ENCODE measurements at places on chromosomes 2 and 18.

DNA sequence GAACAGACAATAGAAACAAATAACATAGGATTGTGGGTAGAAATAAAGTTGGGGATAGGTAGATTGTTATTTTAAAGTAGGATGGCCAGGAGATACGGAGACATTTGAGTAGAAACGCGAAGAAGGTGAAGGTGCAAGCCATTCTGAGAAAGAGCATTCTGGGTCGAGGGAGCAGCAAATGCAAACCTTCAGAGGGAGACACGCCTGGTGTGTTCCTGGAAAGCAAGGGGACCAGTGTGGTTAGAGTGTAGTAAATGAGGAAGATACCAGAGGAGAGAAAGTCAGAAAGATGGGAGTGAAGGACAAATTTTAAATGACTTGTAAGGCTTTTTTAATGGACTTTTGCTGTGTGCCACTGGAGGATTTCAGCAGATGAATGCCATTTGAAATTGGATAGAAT lies 1.7 kb downstream of the CYP20A1 start:
- no peak for DNase-seq

DNA sequence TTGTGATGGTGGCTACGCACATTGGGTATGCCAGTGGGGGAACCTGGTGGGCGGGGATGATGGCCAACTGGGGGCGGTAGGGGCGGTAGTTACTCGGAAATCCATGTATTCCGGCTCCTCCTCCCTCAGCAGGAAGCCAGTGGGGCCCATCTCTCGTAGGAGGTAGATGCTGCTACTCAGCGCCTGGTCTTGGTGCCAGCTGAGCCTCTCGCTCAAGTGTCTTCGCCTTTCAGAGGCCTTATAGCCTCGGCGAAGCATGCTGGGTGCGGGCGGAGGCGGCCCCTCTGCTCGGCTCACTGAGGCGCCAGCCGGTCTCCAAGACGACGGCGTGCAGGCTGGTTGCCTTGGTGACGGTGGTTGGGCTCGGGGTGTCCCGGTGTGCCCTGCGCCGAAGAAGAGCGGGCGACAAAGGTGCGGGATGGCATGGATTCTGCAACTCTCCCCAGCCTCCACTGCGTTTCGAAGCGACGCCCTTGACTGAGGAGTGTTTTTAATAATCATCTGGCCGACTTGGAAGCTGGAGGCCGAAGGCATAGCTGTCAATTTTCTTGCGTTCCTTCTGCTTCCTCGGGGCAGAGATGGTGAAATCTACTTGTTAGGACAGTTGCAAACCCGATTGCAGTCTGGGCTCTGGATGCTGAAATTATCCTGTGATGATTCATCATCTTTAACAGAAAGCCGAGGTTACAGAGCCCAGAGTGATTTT lies at the start of gene ZSWIM2:
Gene ZSWIM2, minus strand, starts transcription at position 298 of the 706 bp plus-strand sequence. Its CDS starts 40 bp downstream, at position 258.
- DNase-seq = peak; percentile 95

- no peak for DNase-seq
Measured at GRCh38 chr18:5461041-5461440, 82.8 kb downstream of the EPB41L3 start.

GRCh38 chr18:76259096-76259495 lies 235.9 kb downstream of the ZNF516 start:
- DNase-seq = no peak

DNA sequence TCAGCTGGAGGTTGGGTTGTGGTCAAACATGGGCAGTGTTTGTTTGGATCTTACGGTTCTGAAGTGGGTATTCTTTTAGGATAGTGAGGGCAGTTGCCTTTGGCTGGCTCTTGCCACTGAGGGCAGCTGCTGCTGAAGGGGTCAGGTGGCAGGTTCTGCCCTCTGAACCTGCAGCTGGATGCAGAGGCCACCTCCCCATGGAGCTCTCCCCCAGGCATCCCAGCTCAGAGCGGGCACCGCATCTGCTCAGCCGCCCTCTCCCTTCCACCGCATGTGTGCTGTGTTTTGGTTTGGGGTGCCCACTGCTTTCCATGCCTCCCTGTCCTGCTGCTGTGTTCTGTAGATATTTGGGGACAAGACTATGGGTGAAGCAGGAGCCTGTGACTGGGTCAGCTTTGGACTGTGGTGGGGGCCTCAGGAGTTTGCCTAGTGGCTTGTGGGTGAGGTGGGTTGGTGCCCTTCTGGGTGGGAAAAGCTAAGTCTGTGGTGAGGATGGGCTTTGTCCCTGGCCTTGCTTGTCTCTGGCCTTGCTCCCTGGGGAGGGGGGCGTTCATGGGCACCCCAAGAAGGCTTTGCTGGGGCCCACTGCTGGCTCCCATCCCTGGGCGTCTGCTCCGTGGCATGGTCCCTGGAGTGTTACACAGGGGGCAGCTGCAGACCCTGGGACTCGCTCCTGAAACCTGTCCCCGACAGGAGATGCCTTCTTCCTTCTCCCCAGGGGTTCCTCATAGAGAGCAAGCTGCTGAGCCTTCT lies 28.5 kb downstream of the OTOF start:
- no peak for DNase-seq

DNA sequence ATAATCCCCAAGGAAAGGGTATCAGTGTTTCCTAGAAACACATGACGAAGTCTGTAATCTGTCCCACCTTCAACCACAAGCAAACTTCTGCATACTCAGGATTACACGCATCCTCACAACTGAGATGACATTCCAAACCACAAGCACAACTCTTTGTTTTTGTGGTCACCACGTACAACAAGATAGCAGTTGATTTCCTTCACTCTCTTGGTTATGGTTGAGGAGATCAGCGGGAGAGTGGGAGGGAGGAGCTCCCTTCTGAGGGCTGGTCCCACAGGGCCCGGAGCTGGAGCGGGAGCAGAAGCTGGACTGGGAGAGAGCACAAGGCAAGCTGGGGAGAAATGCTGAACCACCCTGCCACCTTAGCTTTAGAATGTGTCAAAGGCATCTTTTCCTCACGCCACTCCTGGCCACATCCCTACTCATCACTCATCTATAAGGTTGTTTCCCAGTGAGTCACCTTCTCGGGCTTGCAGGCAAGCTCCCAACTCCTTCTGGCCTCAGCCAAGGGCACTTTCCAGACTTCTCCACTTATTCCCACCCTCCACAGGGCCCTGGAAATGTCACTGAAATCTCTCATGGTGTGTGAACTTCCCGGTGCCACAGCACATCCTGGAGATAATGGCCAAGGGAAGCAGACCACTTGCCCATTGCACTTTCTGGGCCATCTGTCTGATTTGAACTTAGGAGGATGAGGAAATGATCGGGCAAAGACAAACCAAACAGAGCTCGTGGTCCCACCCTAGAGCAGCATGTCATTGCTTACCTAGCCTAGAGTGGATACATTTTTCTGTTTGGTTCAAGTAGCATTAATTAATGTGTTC lies 98.9 kb upstream of the LGALSL start:
- no peak for DNase-seq

DNA sequence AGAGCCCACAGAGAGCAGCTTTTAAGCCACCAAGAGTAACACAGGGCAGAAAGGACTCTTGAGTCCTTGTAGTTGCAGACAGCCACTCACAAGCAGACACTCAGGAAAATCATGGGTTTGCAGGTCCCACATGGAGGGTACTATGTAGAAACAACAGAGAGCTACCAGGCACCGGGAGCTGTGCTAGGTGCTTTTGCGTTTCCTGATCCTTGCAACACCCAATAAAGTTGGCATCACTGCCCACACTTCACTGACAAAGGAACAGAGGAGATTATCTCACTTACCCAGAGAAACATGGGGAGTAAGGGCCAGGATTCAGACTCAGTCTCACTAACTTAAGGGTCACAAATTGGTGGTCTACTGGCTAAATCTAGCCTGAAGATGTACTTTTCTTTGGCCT lies 32.5 kb upstream of the BZW1 start:
- DNase-seq = no peak

GRCh38 chr2:54394392-54394791 lies 61.7 kb upstream of the SPTBN1 start:
- DNase-seq = no peak

GRCh38 chr2:14313341-14313740 lies 319.2 kb upstream of the LRATD1 start:
- DNase-seq = no peak

- no peak for DNase-seq
Measured at GRCh38 chr18:8188184-8188583, 421.1 kb upstream of the RAB12 start.

GRCh38 chr2:68834737-68835376 lies 36.3 kb downstream of the BMP10 start:
- DNase-seq = no peak

- no peak for DNase-seq
Measured at GRCh38 chr2:173589604-173590275, 235.1 kb downstream of the CDCA7 start.

- no peak for DNase-seq
Measured at GRCh38 chr2:26770986-26771586, 7.0 kb downstream of the SLC35F6 start.

DNA sequence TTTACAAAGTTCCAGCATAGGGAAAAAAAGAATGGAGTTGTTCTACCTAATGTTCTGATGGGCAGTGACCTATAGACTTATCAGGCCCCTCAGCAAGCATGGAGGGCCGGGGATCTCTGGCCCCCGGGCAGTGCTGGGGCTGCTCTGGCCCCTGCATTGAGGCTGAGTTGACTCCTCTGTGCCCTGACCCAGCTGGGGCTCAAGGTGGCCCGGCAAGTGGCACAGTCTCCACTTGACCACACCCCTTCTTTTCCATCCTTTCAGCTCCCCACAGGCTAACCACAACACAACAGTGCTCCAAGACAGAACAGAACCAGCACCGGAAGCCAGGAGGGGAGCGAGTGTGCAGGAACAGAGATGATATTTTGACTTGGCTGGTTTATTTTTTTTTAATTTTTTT lies 19.9 kb downstream of the TOGARAM2 start:
- DNase-seq = no peak

- DNase-seq = no peak
Measured at GRCh38 chr2:113015655-113016054, 10.4 kb downstream of the IL36A start.

DNA sequence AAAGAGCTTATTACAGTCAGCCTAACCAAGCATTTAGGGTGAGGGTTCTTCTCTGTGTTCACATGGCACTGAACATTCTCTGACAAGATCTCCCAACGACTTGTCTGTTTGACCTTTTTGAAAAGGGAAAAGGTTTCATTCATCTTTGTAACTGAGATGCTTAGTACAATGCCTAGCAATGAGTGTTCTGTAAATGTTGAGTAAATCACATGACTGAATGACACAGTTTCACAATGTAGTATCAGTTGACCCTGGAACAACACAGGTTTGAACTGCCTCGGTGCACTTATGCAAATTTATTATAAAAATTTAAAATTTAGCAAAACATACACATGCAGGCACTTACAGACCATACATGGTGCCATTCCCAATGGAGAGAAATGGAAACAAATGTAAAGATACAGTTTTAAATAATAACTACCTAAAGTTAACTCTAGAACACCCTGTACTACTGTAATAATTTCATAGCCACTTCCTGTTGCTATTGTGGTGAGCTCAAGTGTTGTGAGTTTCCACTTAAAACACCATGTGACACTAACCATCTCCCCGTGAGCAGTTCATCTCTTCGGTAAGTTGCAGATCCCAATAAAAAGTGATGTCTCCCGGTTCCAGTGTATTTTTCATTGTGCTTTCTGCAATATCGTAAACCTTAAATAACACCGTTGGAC lies 34.1 kb upstream of the VWC2L start:
- DNase-seq = no peak

DNA sequence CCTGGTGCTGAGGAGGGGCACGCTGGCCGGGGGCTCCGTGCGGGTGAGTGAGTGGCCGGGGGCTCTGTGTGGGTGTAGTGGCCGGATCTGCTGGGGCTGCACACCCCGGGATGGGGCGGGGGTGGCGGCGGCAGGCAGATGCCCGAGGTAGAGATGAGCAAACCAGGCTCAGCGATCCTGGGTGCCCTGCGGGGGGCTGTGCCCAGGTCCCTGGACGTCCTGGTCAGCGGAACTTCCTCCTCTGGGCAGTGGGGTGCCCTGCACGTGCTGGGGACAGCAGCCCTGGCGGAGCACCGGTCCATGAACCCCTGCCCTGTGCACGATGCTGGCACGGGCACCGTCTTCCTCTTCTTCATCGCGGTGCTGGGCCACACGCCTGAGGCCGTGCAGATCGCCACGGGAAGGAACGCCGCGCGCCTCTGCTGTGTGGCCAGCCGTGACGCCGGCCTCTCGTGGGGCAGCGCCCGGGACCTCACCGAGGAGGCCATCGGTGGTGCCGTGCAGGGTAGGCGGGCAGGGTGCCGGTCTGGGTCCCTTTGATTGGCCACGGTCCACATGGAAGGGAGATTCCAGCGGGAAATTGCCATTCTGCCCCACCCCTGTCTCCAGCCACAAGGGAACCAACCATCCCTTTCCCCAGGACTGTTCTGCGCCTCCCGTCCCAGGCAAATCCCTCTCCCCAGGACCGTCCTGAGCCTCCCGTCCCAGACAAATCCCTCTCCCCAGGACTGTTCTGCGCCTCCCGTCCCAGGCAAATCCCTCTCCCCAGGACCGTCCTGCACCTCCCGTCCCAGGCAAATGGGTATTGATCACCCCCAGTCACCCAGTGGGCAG lies 5.9 kb downstream of the NEU4 start:
- DNase-seq = no peak

DNA sequence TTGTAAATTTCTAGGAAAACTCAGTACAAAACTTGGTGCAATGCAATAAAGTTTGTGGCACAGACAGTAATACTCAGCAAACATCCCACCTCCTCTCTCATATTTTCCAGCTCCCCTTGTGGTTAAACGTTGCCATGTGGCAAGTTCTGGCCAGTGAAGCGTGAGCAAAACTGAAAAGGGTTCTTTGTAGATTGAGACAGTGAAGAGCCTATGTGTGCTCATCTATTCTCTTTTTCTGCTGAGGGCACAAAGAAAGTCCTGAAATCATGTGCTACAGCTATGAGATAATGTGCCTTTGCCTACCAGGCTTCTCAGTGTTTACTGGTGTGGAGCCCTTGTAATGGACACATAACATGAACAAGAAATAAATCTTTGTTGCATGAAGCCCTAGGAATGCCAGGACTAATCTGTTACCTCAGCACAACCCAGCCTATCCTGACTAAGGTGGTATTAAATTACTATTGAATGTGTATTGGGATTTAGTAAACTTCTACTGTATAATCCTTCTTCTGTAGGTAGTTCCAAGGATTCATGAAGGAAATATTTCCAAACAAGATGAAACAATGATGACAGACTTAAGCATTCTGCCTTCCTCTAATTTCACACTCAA lies 13.0 kb upstream of the TYMS start:
- DNase-seq = no peak

GRCh38 chr2:233007270-233007669 lies 5.8 kb downstream of the NGEF start:
- no peak for DNase-seq

DNA sequence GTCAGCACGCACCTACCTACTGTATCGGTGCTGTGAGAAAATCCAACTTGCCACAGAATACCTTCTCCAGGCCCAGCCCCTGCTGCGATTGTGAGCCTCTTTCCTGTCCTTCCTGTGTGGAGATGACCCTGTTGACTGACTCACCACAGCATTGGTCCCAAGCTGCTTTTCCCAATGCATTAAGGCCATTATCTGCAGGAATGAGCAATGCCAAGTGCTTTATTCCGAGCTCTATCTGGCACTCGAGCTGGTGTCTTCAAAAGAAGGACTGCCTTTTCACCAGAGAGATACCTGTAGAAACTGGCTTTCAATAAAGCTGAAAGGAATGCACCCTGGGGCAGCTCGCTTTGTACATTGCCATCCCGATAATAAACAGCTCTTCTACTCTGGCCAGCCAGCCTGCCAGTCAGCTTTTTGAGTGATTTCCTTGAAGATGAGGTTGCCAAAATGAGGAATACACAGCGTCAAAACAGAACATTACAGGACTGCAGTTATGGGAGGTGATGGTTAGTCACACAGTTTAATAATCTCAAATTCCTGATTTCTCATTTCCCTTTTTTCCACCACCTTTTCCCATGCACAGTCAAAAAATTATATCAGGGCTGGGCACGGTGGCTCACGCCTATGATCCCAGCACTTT lies 8.3 kb upstream of the RNF103 start:
- DNase-seq = no peak
